ENCODE measurements at places on chromosomes 3 and 15.

DNA sequence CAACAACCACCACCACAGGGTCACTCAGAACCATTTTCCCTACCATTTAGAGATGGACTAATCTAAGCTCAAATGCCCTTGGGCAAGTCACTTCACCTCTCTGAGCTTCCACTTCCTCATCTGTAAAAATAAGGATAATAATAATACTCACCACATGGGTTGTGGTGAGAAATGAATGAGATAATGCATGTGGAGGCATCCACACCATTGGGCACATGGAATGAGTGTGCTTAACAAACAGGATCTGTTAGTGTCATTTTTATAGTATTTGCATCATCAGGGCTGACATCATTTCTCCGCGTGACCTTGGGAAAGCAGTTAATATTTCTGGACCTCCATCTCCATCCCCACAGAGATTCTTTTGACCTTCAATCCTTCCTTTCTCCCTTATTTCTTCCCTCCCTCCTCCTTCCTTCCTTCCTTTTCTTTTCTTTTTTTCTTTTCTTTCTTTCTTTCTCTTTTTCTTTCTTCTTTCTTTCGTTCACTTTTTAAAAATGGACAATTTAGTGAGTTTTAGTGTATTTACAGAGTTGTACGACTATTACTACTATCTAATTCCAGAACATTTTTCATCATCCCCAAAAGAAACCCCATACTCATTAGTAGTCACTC lies 7.7 kb upstream of the RFT1 start:
- no peak for DNase-seq

DNA sequence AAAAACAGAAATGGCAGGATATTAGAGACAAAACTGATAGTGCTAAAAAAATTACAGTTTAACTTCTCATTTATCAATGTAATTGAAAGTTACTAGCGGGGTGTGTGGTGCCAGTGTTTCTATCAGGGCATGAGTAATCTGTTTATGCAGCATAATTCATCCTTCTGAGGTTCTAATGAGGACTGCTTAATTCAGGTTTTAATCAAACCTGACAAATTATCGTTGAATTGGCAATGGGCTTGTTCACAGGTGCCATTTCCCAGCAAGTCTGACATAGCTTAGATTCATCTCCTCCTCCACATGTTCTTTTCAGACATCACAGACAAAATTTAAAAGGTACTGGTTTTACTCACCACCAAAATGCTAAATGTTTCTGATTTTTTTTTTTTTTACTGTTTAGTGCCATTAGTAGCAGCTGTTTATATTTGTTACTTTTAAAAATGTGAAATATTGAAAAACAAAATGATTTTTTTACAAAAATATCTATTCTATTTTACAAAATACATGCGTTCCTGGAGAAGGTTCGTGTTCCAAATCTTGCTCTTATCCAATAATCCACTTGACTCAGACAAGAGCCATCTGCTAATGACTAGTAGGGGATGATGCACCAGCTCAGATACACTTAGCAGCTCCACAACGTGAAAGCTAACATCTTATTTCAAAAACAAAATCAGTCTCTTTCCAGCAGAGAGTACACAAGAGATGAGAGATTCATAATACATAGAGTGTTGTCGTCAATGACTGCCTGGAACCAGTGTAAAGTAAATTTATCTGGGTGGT lies 447.7 kb upstream of the DPPA4 start:
- no peak for DNase-seq

GRCh38 chr15:81080996-81081395 lies 53.1 kb upstream of the CFAP161 start:
- DNase-seq, result peak; percentile 32

GRCh38 chr15:82127581-82127980 lies 81.8 kb upstream of the MEX3B start:
- no peak for DNase-seq
